ENCODE measurements at places on chromosomes 4 and X. TPM values are rescaled to one million over a fixed set of nuclear protein-coding genes. Genes with fewer than 3 reads are reported as not detected.

MAGEB4 gene
- not detected for total RNA-seq

PHEX gene
- 0.56 TPM for total RNA-seq

ZNF157 gene
- 0.14 TPM for total RNA-seq

MAOB gene
- total RNA-seq: 69.9 TPM

DNA sequence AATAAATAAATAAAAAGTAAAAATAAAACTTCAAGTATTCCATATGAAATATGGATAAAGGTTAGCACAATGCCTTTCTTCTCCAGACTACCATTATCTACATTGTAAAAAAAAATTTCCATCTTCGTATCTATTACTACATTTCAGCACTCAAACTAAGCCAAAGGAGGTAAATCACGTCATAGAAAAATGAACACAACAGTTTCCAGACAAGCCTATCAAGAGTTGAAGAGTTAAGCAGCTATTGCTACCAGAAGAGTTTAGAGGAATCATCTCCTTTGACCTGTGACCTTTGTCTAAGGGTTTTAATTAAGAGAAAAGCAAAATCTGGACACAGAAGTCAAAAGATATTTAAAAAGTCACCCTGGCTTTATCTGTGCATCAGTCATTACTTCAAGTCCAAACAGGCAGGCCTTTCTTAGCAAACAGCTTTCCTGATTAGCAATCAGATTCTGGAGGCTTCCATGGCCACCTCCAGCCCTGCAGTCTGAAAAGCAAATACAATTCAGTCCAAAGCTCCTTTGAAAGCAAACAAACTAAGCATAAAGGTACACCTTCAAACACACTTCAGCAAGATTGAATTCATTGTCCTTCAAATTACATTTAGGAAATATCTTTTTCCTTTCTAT is 82.2 kb downstream of the APBB2 start:
- DNase-seq: no peak

- no peak for DNase-seq
These were observed 210.8 kb downstream of the MGST2 start for GRCh38 chr4:139876337-139876941.

- no peak for DNase-seq
These were observed 919.1 kb downstream of the ADGRL3 start for GRCh38 chr4:62119195-62119594.

GRCh38 chrX:148495176-148495575 is 5.2 kb upstream of the AFF2 start:
- no peak for DNase-seq

GRCh38 chr4:8176547-8177399 is 18.2 kb upstream of the ABLIM2 start:
- DNase-seq: no peak

GRCh38 chr4:25839687-25840086 is 23.1 kb downstream of the SEL1L3 start:
- no peak for DNase-seq

DNA sequence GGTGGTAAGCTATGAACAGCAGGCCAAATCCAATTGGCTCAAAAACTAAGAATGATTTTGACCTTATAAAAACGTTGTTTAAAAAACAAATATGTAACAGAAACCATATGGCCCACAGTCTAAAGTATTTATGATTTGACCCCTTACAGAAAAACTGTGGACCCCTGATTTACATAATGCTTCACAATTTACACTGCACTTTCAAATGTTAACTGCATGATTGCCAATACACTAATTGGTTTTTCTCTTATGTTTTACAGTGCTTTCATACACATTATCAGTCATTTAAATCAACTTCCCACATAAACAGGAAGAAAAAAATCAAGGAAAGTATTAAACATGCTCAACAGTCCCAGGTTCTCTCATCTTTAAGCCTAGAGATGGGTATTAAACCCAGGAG is 262.6 kb downstream of the CHIC1 start:
- DNase-seq: no peak

- DNase-seq: no peak
These were observed 96.8 kb upstream of the WDR44 start for GRCh38 chrX:118249146-118249545.

DNA sequence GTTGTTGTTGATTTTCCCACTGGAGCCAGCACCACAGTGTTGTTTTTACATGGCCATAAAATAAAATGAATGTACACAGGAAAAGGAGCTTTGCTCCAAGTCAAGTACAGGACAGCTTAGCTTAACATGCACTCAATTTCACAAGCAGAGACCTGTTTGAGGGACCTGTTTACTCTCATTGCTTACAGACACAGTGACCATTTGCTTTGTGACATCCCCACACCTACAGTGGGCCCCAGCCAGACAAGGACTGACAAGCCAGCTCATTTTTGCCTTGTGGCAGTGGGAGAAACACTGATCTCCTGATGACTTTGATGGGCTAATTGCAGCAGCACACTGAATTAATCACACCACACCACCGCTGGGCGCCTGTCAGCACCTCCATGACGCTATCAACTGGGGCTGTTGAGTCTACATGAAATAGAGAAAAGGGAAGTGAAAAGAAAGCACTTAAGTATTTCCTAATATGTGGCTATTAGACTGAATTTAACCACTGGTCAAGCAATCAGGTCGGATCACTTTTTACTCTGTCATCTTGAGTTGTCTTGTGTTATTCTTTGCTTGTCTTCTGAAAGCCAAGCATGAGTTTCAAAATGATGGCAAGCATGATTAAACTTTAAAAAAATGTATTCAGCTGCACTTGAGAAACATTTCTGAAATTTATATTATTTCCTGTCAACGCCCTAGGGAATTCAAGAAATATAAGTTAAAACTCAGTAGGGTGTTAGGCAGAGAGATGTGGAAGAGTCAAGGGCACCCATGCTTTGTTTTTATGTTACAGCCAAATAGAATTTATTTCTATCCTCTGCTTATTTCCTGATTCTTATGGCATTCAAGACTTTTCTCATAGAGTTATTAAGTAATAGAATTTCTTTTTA is 557.7 kb downstream of the RAB28 start:
- no peak for DNase-seq

DNA sequence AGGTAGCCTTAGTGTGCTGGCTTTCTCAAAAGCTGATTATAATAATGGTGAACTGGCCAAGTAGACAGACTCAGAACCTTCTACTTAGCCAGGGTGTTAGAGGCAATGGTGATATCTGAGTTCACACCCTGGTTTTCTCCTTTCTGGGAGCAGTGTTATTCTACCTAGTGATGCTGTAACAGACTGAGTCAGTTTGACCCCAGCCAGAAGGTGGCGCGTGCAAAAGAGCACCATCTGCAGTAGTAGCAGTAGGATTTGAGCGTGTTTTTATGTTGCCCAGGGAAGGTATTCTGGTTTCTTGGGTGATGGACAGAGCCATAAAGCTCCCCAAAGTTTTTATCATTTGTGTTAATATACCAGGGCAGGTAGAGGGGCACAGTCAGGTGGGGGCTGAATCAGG is 143.8 kb upstream of the CPXCR1 start:
- DNase-seq: no peak

- no peak for DNase-seq
These were observed 12.7 kb downstream of the MAD2L1 start for GRCh38 chr4:120053911-120054310.

GRCh38 chr4:53240573-53240972 is 125.3 kb downstream of the SCFD2 start:
- DNase-seq: no peak

- no peak for DNase-seq
These were observed 246.0 kb upstream of the ARSJ start for GRCh38 chr4:114225436-114225835.

GRCh38 chr4:26936284-26937065 is 75.8 kb downstream of the STIM2 start:
- no peak for DNase-seq

Measured in posterior vena cava (tissue), 2 donors.